NB4 (cell line): ENCODE measurements at places on chromosomes 5 and 9.

DNA sequence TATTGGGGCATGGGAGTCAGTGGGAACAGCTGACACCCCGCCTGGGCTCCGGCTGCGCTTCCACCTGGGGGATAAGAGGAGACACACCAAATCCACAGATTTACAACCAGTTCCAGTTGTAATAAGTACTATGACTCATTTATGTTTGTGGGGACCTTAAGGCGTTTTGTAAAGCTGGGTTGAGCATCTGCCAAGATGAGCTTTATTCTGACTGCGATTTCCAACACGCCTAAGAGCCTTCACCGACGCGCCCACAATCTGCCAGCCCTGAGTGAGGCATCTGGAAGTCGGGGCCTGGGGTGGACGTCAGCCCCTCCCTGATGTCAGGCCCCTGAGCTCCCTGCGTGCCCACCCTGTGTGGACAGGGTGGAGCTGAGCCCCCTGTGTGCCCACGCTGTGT is 14.3 kb upstream of the LHX3 start:
- no peak for DNase-seq

GRCh38 chr9:135486267-135487065 is 6.9 kb downstream of the PPP1R26 start:
- no peak for DNase-seq

- DNase-seq = peak; percentile 61
These were observed 119.6 kb upstream of the NFIB start for GRCh38 chr9:14433351-14434157.

DNA sequence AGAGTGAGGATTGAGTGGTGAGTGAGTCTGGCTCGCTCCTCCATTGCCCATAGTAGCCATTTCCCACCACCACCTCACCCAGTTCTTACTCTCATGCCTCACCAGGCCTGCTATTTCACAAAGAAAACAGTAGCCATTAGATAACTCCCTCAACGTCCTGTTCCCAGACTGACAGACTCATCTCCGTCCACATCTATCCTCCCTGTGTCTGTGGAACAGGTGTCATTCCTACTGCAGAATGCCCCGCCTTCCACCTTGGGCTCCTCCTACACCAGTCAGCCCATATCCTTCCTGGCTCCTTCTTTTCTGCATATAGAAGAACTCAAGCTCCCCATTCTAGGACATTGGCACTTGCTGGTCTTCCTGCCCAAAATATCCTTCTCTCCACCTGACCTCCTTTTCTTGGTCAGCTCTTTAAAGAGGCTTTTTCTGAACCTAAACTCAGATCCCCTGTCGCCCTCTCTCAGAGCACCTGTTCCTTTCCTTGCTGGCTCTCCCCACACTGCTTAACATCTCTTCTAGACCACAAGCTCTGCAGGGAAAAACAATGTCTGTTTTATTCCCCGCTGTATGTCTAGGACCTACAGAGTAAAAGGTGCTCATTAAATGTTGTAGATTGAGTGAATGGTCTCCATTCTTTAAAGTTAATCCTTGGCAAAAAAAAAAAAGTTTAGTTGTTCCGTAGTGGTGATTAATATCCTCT is 3.2 kb downstream of the TNFAIP8 start:
- no peak for DNase-seq

GRCh38 chr5:59837071-59837470 is 56.5 kb downstream of the PDE4D start:
- DNase-seq = no peak

DNA sequence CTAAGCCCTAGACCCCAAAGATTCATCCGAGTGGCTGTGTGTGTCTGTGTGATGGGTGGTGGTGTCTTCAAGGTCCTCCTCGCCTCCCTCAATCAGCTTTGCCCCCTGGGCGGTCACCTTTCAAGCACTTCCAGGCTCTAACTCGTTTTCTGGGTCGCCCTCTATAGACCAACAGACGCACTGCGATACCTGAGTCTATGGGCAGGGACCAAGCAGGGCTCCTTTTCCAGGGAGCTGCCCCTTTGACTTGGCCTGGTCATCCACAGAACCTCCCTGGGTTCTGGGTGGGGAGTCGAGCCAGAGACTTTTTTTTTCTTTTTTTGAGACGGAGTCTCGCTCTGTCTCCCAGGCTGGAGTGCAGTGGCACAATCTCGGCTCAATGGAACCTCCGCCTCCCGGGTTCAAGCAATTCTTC is 1.1 kb downstream of the SLC27A4 start:
- DNase-seq = peak; percentile 85

DNA sequence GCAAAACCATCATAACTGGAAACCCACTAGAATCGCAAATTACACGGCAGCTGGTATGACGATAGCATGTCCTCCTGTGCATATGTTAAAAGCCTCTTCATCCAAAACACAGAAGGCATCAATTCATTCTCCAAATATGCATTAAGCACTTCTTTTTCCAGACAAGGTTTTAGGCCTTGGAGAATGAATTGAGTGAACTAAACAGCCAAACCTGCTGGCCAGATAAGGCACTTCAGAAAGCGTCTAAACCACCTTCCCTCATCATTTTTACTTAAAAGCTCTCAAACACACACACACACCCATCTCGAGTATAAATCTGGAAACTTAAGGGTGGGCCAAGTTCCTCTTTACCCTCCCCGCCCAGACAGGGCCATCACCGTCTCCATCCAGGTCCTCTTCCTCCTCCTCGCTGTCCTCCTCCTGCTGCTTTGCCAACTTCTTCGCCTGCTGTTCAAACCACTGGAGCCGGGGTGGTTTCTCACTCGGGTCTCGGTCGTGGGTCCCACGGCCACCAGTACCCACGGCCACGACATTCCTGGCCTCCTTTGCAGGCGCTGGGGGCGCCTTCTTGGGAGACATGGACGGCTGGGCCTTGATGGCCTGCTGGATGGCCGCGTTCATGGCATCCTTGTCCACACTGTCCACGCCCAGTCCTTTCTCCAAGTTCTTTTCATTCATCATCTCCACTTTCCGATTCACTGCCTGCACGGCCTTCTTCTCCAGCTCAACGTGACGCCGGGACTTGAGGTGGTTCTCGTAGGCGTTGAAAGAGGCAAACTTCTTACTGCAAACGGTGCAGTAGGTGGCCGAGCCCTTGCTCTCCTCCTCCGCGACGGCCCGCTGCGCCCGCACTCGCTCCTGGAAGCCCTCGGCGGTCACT is 696 bp downstream of the ZNF622 start:
- DNase-seq = peak; percentile 49

DNA sequence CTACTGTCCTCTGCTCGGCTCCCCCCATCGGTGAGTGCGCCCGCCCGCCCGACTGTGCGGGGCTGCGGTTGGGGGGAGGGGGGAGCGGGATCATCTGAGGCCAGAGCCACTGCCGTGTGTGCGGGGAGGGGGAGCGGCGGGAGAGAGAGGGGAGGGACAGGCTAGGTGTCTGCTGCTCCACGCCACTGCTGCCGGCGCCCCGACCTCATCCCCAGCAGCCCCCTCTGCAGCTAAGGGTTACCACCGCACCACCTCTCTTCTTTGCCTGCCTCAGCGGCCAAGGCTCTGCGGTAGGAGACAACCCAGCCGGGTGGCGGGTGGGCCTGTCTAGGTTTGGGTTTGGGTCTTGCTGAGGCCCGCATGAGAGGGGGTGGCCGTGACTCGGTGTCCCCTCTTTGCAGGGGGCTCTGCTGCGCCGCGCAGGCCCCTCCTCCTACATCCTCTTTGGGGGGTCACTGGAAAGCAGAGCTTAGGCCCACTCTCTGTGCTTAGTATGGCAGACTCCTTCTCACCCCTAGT is 670 bp upstream of the PURA start:
- no peak for DNase-seq

DNA sequence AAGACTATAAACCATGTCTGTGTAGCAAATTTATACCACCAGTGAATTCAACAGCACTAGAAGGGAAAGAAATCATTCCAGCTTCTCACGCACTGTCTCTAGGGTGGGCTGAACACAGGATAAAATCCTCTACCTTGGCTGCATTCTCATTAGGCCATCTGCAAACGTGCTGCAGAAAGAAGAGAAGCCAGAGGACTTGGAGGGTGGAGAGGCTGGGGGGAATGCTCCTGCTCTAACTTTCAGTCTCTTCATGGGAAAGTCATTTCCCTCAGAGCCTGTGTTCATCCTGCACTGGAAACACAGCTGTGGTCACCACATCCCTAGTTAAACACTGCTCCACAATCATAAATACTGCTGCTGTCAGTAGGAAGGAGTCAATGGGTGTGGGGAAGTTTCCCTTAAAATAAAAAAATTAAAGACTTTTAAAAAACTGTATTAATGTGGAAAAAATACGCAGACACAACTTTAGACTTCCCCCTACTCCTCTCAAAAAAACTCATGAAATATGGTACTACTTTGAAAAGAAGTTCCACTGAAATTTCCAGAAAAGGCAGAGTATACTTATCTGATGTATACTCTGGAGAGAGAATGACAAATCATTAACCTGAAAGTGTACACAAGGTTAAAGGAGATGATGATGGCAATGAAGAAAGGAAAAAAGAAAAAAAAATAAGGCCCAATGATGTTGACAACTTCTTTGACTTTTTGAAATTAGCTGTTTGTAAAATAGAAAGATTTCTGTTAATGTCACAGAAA is 46.8 kb downstream of the LHFPL2 start:
- no peak for DNase-seq

DNA sequence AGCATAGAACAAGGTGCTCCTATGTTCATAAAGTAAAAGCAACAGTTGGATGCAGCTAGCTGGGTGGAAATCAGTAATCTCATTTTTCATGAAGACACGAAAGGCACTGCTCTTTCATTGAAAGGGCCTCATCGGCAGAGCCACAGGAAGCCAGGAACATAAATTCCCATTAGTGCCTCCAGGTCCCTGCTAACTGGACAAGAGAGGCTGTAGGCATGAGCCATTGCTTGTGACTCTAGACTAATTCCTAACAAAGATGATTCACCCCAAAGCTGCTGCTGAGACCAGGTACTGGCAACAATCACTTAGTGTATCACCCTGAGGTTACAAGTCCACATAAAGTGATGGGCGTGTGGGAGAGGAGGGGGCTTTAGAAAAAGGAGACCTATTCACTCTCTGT is 141.8 kb downstream of the BRINP1 start:
- no peak for DNase-seq

DNA sequence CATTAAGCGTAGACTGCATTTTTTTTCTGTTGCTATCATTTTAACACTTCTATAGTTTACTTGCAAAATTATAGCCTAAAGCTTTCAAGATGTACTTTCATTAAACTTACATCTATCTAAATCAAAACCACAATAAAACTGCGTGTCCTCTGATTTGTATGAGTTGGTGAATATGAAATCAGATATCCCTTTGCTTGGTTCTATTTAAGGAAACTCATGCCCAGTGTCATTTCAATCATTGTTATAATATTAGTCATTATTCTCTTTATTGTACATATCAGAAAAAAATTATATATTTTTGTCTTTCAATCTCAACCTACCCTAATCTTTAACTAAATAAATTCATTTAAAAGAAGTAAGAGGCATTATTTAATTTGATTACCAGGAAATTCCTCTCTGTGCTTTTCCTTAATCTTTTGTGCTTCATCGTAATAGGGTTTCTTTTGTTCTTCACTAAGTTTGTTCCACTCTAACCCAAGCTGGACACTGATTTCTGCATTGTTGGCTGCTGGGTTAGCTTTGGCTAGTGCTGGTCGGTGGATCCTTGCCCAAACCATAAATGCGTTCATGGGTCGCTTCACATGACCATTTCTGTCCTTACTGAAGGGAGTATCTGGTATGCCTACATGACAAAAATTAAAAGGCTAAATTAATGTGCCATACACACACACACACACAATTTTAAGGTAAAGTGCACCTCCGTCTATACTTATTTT is 3.8 kb downstream of the SOX30 start:
- no peak for DNase-seq

DNA sequence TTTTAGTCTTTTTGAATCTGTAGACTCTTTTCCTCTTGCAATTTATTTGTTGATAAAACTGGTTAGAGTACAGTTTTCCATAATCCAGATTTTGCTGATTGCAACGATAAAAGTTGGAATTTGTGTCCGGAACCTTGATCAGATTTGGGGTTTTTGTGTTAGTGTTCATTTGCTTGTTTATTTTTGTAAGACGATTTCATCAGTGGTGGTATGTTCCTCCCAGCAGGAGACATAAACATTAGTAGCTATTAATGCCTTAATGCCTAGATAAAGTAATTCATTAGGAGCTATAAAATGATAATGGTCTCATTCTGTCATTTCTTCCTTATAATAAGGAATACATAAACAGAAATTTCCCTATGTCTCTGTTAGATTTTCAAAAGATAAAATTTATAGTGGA is 21.3 kb downstream of the RPS6 start:
- no peak for DNase-seq

- no peak for DNase-seq
These were observed 25.5 kb downstream of the PITX1 start for GRCh38 chr5:135008556-135008955.

DNA sequence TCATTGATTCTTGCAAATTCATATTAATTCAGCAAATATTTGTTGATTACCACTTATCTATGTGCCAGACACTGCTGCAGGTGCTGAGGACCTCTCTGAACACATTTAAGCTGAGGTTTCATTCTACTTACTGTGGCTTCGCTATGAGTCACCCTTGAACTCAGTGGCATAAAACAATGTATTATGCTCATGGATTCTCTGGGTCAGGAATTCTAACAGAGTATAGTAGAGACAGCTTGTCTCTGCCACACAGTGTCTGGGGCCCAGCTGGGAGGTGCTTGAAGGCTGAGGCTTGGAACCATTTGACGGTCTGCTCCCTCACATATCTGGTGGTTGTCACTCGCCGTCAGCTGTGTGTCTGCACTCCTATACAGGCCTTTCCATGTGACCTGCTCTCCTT is 124.3 kb upstream of the NR3C1 start:
- DNase-seq = no peak

- no peak for DNase-seq
These were observed 29.8 kb downstream of the TTC23L start for GRCh38 chr5:34868791-34869190.

- no peak for DNase-seq
These were observed at the start of gene POU4F3 for GRCh38 chr5:146338774-146339714. Gene POU4F3 (plus strand): TSS chr5:146338839. CDS start chr5:146339113, 274 bp downstream.

DNA sequence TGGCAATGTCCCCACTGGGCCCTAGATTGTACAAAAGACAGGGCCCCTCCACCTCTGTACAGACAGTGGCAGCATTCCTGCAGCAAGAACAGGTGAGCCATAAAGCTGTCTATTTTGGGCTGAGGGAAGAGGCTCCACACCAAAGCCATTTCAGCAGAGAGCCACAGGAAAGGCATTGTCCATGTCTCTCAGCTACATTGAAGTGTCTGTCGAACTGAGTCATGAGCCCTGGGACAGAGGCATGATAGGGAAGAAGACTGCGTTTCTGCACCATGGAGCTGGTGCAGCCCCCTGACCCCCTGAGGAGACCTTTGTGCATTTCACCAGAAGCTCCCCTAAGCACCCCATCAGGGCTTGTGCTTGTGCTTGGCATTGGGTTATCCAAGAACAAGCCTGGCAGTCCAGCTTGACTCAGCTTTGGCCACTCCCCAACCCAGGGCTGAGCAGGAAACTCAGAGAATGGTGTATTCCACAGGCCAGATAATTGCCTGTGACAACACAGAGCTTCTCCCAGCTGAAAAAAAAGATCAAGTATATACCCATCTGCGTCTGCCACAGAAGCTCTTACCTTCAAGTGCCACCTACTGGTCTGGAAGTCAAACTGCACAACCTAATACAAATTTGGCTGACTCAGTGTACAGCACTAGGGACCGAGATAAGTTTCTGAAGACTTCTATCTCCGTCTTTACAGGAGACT is 5.9 kb upstream of the FRMD3 start:
- peak; percentile 66 for DNase-seq

- DNase-seq = no peak
These were observed 110.7 kb upstream of the TRIM32 start for GRCh38 chr9:116576386-116576785.
